ENCODE measurements at places on chromosomes 16 and 17.

DNA sequence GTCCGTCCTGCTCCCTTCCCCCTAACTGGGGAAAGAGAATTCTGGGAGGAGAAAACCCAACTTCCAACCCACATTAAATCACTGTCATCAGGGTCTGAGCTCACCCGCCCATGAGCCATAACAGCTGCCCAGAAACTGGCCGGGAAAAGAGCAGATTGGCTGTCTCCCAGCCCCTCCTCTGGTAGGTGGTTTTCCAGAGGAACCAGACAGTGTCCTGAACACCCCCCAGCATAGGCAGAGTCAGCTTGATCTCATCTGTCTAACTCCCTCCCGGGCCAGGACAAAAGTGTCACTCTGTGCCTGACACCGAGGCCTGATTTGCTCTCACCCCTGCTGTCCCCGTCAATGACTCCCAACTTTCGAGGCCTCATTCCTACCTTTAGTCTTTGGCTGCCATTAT, 197.0 kb downstream of the AXIN2 start:
- no peak for DNase-seq

GRCh38 chr16:31874366-31875111, 932 bp downstream of the ZNF267 start:
- DNase-seq, result peak; percentile 93

- peak; percentile 46 for DNase-seq
Measured at GRCh38 chr17:80938556-80938955, 53.1 kb upstream of the CHMP6 start.

GRCh38 chr17:80996422-80997305, 5.0 kb downstream of the CHMP6 start:
- DNase-seq, result no peak

DNA sequence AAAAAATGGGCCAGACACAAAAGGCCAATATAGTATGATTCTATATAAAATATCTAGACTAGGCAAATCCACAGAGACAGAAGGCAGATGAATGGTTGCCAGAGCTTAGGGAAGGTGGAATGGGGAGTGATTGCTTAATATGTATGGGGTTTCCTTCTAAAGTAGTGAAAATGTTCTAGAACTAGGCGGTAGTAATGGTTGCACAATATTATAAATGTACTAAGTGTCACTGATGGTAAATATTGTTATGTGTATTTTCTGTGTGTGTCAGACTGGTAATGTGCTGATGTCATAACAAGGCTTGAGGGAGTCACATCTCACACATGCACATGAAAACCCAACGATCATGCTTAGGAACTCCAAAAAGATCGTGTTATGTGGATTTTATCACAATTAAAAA, 106.9 kb upstream of the SIAH1 start:
- peak; percentile 81 for DNase-seq

Data from inflammatory macrophage treated with lipopolysaccharide for 4 hours (primary cell).